ENCODE measurements at places on chromosomes 1 and 21.
A peak's percentile ranks its signal among the peaks of the same experiment; 100 is the strongest.

GRCh38 chr1:152459596-152460528 is 45.8 kb upstream of the CRNN start:
- peak; percentile 47 for DNase-seq

GRCh38 chr1:243974451-243975292 is 76.4 kb upstream of the ZBTB18 start:
- no peak for DNase-seq

GRCh38 chr1:203381151-203381751 is 30.3 kb upstream of the FMOD start:
- DNase-seq = no peak

DNA sequence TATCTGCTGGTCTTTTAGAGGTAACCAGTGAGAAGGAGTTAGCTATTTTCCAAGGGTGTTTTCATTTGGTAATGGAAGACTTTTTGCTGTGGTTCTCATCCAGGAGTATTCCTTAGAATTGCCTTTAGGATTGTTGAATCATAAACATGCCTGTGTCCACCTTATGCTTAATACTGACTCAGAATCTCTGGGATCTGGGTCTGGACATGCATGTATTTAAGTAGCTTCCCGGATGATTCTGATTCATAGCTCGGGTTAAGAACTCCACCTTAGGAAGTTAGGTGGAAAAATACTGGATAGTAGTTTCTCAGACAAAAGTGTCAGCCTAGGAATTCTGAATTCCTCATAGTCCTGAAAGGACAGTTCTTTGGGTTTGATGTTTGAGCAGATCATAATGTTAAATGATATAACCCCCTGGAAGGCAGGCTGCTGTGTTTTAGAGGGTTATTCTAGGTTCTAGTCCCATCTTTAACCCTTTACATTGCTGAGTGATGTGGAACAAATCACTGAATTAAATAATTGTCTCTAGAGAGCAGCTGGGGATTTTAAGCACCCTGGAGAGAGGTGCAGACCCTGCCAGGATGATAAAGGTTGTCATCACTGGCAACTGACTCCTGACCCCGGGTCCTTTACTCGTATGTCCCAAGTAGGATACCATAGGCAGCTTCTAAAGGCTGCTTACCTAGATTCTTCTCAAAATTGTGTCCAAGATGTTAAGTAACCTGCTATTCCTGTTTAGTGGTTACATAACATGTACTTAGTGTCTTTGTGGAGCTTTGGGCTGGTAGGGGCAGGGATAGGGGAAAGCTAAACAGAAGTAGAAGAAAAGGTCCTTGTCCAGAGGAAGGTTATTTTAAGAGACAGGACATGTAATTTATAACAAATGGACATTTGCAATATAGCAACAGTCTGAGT is 14.5 kb upstream of the C4BPB start:
- no peak for DNase-seq

GRCh38 chr1:203703586-203703985 is 61.4 kb upstream of the LAX1 start:
- no peak for DNase-seq

DNA sequence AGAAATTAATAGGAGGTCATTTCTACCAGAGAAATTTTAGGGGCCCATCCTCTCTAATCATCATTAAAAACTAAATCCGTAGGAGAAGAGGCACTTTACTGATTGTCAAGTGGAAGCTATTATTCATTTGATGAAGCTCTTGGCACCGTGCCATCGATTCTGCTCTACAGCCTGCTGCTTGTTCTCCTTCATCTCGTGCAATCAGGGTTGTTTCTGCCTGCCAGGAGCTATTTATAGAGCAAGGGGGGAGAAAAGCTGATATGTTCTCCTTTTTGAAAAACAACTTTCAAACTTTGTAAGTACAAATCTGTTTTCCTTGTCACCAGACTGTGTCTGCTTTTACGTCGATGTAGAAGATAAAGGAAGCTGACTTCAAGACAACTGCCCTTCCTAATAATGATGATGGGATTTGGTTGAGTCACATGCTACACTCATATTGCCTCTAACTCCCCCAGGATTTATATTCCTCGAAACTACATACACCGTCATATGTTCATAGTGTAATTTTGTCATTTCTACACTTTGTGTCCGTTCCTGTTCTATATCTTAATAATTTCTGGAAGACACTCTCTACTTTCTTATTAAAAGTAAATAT is 169.6 kb upstream of the LHX8 start:
- no peak for DNase-seq

- DNase-seq = no peak
Observed at GRCh38 chr1:220484135-220484534, 43.8 kb upstream of the MARK1 start.

DNA sequence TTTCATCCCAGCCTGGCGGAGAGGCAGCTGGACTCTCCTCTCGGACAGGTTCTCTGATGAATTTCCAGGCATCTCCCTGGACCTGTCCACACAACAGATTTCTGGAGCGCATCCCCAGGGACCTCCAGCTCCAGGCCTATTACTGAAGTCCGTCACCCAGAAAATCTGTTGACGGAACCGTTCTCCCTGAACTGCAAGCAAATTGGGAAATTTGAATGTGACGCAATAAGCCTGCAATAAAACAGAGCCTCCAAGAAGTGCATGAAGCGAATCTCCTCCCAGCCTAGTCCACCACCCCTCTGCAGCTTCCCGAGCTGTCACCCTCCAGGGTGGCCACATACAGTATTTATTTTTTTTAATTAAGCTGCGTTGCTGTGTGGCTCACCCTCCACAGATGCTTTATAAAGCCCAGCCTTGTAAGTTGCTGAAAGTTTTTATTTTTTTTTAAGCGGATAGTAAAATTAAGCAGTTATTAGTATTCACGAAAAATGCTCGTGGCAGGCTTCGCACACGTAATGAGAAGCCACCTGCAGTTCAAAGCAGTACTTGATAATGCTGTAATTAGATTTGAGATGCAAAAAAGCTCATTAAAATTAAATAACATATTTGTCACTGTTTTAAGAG is 173.3 kb downstream of the CAMTA1 start:
- no peak for DNase-seq
